ENCODE measurements at places on chromosomes 3 and 15.

DNA sequence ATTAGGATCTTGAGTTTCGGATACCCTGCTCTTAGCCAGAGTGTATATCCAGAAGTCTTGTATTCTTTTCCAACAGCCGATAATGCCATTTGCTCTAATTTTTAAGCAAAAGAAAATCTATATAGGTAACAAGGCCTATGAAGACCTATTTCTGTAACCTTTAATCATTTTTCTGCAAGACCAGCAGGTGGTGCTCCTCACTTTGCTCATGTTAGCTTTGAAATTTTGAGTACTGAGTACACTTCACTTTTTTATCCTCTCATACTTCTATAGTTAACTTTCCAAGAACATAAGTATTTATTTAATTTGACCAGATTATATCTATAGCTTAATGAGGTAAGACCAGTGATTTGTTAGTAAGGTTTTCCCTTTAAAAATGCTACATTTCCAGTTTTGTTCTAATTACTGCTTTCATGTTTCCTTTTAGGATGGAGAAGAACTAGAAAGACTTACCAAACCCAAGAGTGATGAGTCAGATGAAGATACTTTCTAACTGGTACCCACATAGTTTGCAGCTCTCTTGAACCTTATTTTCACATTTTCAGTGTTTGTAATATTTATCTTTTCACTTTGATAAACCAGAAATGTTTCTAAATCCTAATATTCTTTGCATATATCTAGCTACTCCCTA is 20.5 kb downstream of the SLC35A5 start:
- DNase-seq, result peak; percentile 27

DNA sequence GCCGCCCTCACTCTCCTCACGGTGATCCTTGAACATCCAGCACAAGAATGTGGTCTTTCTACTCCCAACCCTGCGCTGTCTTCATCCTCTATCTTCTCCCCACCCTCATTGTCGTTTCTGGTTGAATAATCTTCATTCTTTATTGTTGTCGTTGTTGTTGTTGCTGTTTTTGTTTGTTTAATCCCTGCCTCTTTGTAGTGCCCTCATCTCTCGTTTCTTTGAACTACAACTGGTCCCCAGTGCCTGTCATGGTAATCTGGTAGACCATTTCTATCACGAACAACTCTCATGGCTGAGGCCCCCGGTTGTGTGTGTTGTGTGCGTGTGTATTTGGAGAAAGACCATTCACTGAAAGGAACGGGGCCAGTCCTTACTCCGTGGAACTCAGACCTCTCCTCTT is 1.3 kb upstream of the MYO5A start:
- DNase-seq, result no peak

DNA sequence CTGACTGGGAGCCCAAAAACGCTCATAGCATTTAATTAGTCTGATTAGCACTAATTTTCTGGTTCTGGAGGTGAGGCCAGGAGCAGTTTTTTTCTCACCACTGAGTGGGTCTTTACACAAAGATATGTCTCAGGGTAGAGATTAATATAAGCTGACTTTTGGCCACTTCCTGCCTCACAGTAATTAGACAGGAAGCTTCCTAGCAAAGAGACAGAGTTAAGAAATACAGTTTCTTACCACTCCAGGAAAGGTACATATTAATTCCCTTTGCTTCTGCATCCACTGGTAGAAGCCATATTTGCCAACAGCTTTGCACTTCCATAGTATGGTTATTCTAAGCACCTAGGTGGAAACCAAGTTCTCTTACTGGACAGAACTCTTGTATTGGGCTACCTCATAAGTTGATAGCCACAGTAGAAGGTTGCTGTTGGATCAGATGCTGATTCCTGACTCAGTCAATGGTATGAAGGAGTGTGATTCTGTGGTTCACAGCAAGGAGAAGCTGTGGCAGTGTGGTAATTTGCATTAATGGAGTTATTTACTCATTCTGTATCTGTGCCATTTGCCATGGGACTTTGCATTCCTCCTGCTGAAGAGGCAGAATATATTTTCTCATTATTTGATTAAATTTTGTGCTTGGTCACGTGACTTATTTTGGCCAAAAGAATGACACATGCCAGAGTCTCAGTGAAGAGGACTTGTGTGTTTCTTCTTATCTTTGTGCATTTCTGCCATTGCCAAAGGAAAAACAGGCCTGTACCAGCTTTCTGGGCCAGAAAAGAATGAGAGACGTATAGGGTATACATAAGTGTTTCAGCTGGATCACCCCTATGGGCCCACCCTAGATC is 17.5 kb upstream of the ZBTB20 start:
- DNase-seq, result no peak

- DNase-seq, result no peak
Observed at GRCh38 chr15:95300958-95301357, 1029.5 kb upstream of the NR2F2 start.

DNA sequence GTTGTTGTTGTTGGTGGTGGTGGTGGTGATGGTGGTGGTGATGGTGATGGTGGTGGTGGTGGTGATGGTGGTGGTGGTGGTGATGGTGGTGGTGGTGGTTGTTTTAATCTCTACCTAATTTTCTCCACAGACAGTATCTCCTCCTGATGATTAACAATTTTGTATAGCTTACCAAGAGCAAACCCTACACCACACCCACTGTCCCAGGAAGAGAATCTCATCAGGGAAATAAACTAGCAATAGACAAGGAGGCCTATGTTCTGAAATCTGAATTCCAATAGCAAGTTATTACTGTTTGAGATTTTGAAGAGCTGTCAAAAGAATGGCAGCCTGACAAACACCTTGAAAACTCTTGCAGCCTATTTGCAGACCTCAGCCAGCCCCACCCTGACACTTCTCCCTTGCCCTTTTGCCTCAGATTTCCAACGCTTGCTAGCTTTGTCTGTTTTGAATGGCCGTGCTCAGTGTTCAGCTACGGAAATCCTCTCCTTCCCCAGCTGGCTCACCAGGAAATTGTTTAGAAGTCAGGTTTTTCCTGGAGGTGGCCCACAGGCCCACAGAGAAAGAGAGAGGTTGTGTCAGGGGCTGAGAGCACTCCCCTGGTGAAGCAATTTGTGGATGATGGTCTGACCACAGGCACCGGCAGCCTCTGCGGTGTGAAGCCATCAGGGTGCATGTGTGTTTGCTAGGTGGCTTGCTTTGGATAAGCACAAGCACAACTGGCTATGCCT is 101.6 kb downstream of the MAGI1 start:
- no peak for DNase-seq

DNA sequence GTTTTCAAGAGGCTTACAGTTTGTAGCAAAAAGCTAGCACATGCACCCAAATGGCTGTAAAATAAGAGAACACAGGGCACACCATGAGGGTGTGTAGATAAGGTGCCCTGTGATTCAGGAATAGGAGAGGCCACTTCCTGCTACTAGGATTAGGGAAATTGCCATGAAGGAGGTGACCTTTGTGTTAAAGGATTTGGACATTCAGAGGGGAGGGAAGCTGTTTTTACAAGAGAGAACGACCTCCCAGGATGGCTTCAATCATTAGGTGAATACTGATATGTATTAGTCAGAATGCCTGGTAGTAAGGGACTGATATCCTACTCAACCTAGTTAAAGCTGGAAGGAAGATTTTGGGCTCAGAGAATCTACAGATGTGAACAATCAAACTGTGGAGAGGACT is 35.7 kb upstream of the ABHD17C start:
- no peak for DNase-seq
